ENCODE measurements at places on chromosomes 7 and 10. TPM values are rescaled to one million over a fixed set of nuclear protein-coding genes. Genes with fewer than 3 reads are reported as not detected.

The PLEKHA1 gene
- 14.8 TPM for polyA plus RNA-seq

The CCSER2 gene
- 11.6 TPM for polyA plus RNA-seq

The SPAG6 gene
- not detected for polyA plus RNA-seq

The CRHR2 gene
- polyA plus RNA-seq = 0.04 TPM

The PTPRZ1 gene
- polyA plus RNA-seq = 9.3 TPM

The TBC1D12 gene
- polyA plus RNA-seq = 4.0 TPM

The ITGA8 gene
- 3.6 TPM for polyA plus RNA-seq

The ZYX gene
- polyA plus RNA-seq = 62.7 TPM

Data from esophagus (tissue), 2 donors.